ENCODE measurements at places on chromosomes 11 and 22. TPM values are rescaled to one million over a fixed set of nuclear protein-coding genes. Genes with fewer than 3 reads are reported as not detected.

The DCUN1D5 gene
- 23.1 TPM for total RNA-seq

The TMEM109 gene
- total RNA-seq, result 24.0 TPM

The GALNT18 gene
- total RNA-seq, result 0.21 TPM

The SAA1 gene
- not detected for total RNA-seq

The FUT4 gene
- total RNA-seq, result 16.2 TPM

The UBQLNL gene
- 0.52 TPM for total RNA-seq

The MAPK11 gene
- 1.3 TPM for total RNA-seq

Data from mononuclear cell (primary cell).